ENCODE measurements at places on chromosomes 4 and X.

- no peak for DNase-seq
Measured at GRCh38 chrX:45824471-45824870, 623.8 kb upstream of the DIPK2B start.

- no peak for DNase-seq
Measured at GRCh38 chr4:56733352-56733751, 52.3 kb upstream of the HOPX start.

GRCh38 chr4:10740251-10740650, 55.7 kb upstream of the CLNK start:
- DNase-seq: no peak

DNA sequence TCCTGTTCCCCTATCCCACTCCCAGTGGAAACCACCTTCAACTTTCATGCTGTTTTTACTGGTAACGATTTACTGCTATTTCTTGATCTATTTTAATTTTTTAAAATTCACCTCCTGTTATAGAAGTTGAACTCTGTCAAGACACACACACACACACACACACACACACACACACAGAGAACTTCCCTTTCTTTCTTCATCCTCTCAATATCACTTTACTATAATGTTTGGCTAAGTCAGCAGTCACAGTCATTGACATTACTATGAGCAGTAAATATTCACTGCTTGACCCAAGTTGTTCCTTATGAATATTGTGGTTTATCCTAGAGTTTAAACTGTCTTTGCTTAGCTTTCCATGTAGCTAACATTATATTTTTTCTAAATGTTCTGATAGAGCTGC, 24.0 kb upstream of the SGMS2 start:
- no peak for DNase-seq

DNA sequence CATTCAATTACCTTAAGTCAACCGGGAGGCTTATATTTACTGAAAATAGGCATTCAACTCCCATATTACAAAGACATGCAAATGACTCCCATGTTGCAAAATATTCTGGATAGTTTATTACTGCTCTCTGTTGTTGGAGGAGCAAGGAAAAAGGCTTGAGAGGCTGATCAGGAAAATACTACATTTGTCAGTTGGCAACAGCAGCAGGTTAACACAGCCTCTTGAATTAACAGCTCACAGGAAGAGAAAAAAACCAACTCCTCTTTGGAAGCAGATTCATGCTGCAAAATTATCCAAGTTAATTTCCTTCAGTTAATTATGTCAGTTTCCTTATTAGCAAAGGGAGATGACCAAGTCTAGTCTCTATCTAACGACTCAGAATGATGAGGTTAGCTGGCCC, 238.9 kb downstream of the MAML3 start:
- peak; percentile 10 for DNase-seq

DNA sequence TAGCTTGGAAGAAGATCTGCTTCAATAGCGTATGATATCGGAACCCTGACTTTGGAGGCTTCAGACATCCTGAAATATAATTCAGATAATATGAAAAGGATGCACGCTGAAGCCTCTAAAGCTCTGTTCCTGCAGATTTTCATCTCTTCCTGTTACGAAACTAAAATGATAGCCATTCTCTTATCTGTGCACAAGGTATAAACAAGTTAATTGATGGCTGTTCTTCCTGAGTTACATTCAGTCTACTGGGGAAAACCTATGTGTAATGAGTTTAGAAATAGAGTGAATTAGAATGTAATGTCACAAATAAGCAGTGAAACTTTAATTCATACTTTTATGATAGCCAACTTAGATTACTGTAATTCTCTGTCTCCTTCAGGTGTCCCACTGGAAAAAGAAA, 36.8 kb upstream of the AGA start:
- DNase-seq: no peak

DNA sequence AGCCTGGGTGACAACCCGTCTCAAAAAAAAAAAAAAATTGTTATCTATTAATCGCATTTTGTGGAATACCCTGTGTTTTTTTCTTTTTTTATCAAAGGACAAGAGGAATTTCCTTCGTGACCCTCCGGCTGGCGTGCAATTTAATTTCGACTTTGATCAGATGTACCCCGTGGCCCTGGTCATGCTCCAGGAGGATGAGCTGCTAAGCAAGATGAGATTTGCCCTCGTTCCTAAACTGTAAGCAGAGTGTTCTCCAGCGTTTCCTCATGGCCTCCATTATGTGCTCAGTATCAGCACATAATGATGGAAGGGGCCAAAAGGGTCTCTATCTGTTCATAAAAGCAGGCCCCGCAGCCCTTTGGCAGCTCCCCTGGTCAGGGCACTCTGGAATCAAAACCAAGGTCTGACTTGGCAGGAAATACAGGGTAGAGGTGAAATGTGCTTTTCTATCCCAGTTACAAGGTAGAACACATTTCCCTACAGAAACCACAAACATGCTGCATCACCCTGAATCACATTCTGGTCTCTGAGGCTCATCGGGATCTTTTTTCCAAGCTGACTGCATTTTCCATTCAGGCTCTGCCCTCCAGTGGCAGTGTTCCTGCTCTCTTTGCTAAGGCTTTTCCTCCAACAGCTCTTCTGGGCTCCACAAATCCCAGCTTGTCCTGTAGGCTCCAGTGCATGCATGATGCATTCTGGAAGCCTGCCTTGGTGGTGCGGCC, 24.4 kb downstream of the SYAP1 start:
- DNase-seq: no peak

- no peak for DNase-seq
Measured at GRCh38 chr4:100114909-100115308, 75.4 kb downstream of the DDIT4L start.
